ENCODE measurements at places on chromosomes 3 and 15.

DNA sequence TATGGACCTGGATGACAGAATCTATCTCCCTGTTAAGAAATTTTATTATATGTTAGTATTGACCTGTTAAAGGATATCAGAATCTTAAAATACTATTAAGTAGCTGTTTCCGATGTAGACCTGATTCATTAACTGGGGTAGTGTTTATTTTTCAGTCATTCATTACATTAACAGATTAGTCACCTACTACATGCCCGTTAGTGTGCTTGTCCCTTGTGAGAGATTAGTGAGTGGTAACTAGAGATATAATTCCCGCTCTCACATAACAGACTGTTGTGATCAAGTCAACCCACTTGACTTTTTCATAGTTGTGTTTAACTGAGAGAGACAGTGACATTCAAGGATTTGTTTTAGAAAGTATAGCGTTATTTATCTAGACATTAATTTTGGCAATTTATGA lies 166.8 kb downstream of the TCF12 start:
- no peak for DNase-seq

- peak; percentile 86 for DNase-seq
These were observed 140.1 kb downstream of the SMAD6 start for GRCh38 chr15:66841953-66842681.

GRCh38 chr3:119314821-119315220 lies 20.6 kb downstream of the ARHGAP31 start:
- no peak for DNase-seq

DNA sequence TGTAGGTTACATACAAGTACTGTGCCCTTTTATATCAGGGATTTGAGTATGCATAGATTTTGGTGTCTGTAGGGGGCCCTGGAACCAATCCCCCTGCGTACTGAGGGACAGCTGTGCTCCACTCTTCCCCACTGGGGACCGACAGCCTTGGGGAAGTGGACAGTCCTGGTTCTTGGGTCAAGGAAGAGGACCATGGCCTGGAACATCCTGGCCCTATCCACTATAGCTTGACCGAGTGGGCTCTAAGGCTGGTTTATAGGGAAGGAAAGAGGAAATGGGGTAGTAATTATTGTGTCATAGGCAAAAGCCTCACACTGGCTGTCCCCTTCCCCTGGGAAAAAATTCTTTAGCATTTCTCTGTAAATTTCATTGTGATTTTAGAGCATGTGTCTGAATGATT lies 49.5 kb downstream of the CRTC3 start:
- DNase-seq, result no peak

GRCh38 chr3:174583396-174583795 lies 275.7 kb upstream of the NAALADL2 start:
- DNase-seq, result no peak

GRCh38 chr3:120028271-120029047 lies 65.8 kb downstream of the GSK3B start:
- no peak for DNase-seq

DNA sequence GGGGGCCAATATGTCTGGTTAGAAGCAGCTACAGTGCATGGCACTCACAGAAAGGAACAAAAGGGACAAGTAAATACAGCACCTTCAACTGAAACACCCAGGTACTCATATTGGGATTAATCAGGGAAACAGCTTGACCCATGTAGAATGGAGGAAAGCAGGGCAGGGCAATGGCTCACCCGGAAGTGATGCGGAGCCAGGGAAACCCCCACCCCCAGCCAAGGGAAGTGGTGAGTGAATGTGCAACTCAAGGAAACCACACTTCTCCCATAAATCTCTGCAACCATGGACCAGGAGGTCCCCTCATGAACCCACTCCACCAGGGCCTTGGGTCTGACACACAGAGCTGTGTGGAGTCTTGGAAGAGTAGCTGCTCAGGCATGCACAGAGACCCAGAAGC lies 117.1 kb downstream of the MTHFS start:
- DNase-seq, result no peak

Measured in astrocyte of the cerebellum (primary cell).